Placental pericyte (primary cell): ENCODE measurements at places on chromosomes 2 and 18. TPM values are rescaled to one million over a fixed set of nuclear protein-coding genes. Genes with fewer than 3 reads are reported as not detected.

AFF3 gene
- 1.5 and 15.6 TPM in 2 replicates for total RNA-seq

IL1RL1 gene
- 0.22 and 0.57 TPM in 2 replicates for total RNA-seq

ELOA2 gene
- total RNA-seq = not detected in 2 replicates

CHCHD5 gene
- 9.9 and 17.5 TPM in 2 replicates for total RNA-seq

RPIA gene
- 8.3 and 9.0 TPM in 2 replicates for total RNA-seq
